Left renal pelvis (tissue), 4 donors: ENCODE measurements at places on chromosomes 12 and 14. TPM values are rescaled to one million over a fixed set of nuclear protein-coding genes. Genes with fewer than 3 reads are reported as not detected.

Gene LRRK2
- polyA plus RNA-seq, result 9.1 TPM

Gene TBC1D30
- polyA plus RNA-seq, result 8.4 TPM

Gene RD3L
- polyA plus RNA-seq, result not detected

Gene LTB4R2
- polyA plus RNA-seq, result 2.9 TPM

Gene OR4K15
- polyA plus RNA-seq, result not detected

Gene ATG2B
- polyA plus RNA-seq, result 29.3 TPM
